ENCODE measurements at places on chromosomes 11 and 22.

DNA sequence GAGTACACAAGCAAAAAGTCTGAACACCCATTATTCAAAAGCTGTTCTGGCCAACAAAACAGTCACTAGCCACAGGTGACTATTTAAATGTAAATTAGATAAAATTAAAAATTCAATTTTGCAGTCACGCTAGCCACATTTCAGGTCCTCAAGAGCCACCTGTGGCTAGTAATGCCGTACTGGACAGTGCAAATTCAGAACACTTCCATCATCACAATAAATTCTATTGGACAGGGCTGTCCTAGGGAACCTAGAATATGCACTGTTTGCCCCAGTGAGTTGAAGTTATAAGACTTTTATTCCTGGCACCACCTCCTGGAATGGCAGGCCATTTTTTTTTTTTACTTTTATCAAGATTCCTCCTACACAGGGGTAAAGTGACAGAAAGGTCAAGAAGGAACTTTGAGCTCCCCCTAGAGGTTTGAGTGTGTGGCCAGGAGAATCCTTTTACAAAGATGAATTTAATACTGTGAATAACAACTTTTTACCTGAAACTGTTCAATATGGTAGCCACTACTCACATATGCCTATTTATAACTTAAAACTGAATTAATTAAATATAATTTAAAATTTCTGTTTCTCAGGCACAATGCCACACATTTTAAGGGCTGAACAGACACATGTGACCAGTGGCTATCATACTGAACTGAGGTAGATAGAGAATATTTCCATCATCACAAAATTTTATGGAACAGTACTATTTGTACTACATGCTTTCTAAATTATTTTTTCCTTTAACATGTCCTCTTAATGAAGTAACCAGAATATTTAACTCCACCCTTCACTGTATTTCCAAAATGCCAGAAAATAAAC is 6.5 kb downstream of the MSANTD2 start:
- peak; percentile 50 for DNase-seq

GRCh38 chr11:128552783-128553661 is 34.3 kb downstream of the ETS1 start:
- peak; percentile 80 for DNase-seq

DNA sequence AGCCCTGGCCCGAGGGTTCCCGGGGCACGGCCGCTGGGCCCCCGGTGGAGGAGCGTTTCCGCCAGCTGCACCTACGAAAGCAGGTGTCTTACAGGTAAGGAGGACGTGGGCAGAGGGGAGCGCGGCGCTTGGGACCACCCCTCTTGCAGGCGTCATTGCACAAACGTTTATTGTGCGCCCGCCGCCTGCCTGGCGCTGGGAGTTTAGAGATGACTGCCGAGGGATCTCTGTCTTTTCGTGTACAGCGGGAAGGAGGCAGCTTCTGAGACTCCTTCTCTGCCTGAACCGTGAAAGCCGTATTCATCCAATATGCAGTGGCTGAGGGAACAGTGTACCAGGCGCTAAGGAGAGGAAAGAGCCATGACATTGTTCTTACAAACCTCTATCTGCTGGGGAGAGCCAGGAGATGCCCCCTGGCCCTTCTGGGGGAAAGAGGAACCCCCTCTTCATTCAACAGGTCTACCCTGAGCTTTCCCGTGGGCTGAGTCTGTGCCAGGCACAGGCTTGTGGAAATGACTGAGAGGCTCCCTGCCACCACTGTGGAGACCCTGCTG is 13.8 kb upstream of the DGKZ start:
- DNase-seq: no peak

GRCh38 chr11:118000067-118000849 is 14.1 kb downstream of the IL10RA start:
- no peak for DNase-seq

DNA sequence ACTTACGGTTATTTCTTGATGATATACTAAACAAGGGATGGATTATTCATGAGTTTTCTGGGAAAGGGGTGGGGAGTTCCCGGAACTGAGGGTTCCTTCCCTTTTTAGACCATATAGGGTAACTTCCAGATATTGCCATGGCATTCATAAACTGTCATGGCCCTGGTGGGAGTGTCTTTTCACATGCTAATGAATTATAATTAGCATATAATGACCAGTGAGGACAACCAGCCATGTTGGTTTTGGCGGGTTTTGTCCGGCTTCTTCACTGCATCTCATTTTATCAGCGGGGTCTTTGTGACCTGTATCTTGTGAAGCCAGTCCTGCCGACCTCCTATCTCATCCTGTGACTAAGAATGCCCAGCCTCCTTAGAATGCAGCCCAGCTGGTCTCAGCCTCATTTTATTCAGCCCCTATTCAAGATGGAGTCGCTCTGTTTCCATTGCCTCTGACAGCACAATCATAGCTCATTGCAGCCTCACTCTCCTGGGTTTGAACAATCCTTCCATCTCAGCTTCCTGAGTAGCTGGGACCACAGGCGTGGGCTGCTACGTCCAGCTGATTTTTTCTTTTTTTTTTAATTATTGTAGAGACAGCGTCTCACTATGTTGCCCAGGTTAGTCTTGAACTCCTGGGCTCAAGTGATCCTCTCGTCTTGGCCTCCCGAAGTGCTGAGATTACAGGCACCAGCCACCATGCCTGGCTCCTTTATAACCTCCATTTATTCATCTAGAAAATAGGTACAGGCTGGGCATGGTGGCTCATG is 52.6 kb upstream of the EMID1 start:
- no peak for DNase-seq

GRCh38 chr11:65786008-65786785 is 666 bp upstream of the OVOL1 start:
- DNase-seq: peak; percentile 33

- no peak for DNase-seq
Observed at GRCh38 chr11:116189408-116190170, 583.2 kb downstream of the BUD13 start.

DNA sequence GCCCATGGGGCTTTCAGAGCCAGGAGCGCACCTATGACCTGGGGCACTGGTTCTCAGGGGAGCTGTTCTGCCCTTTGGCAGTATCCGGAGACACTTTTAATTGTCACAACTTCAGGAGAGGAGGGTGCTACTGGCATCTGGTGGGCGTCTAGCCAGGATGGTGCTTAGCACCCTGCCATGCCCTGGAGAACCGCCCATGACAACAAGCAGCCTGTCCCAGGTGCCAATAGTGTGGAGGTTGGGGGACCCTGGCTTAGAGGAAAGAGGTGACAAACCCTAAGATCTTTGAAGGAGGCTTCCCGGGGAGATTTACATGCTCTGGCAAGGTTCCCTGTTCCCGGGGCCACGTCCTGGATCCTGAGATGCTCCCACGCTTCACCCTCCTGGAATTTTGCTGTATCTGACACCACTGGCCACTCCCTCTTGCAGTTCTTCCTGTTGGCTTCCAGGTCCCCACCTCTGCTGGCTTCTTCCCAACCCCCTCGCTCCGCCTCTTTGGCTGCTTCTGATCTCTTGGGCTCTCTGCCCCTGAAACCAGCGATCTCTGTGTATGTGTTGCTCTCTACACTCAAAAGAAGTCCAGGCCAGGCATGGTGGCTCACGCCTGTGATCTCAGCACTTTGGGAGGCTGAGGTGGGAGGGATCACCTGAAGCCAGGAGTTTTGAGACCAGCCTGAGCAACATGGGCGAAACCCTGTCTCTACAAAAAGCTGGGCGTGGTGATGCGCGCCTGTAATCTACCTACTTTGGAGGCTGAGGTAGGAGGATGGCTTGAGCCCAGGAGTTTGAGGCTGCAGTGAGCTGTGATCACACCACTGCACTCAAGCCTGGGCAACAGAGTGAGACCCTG is 31.1 kb downstream of the FADS3 start:
- no peak for DNase-seq

Measured in GM10248 (cell line).